Vein endothelial cell (primary cell): ENCODE measurements at places on chromosomes 16 and 17. TPM values are rescaled to one million over a fixed set of nuclear protein-coding genes. Genes with fewer than 3 reads are reported as not detected.

The LCAT gene
- 4.8 and 5.2 TPM in 2 replicates for total RNA-seq

The CHTF8 gene
- total RNA-seq, result 126 and 131 TPM in 2 replicates

The CAPNS2 gene
- 1.3 and 1.7 TPM in 2 replicates for total RNA-seq

The RNF135 gene
- total RNA-seq, result 6.8 and 9.1 TPM in 2 replicates

The SP6 gene
- 0.33 and 1.2 TPM in 2 replicates for total RNA-seq

The CCL17 gene
- total RNA-seq, result not detected in 2 replicates

The CCL1 gene
- total RNA-seq, result not detected in 2 replicates

The NF1 gene
- 36.9 and 44.1 TPM in 2 replicates for total RNA-seq

The DPEP1 gene
- 0.10 and 0.33 TPM in 2 replicates for total RNA-seq

The HCRT gene
- total RNA-seq, result not detected in 2 replicates

The ITGAX gene
- 0.65 and 1.1 TPM in 2 replicates for total RNA-seq

The NOTUM gene
- total RNA-seq, result under 0.01 and 0.76 TPM in 2 replicates

The SLC16A11 gene
- 0.48 and 0.98 TPM in 2 replicates for total RNA-seq

The PITPNM3 gene
- 1.1 and 1.3 TPM in 2 replicates for total RNA-seq

The NKD1 gene
- total RNA-seq, result under 0.01 TPM in 1 of 2 replicates, not detected in the other

The SCNN1G gene
- total RNA-seq, result 0.10 and 0.33 TPM in 2 replicates

The KCTD19 gene
- total RNA-seq, result under 0.01 and 0.33 TPM in 2 replicates

The TBC1D3 gene
- not detected in 2 replicates for total RNA-seq

The KCNH4 gene
- under 0.01 TPM in 1 of 2 replicates, not detected in the other for total RNA-seq

The AANAT gene
- total RNA-seq, result not detected in 2 replicates

The ZG16 gene
- not detected in 2 replicates for total RNA-seq

The PRKCB gene
- total RNA-seq, result under 0.01 TPM in 1 of 2 replicates, not detected in the other

The LLGL2 gene
- 3.7 and 4.6 TPM in 2 replicates for total RNA-seq

The NT5C gene
- total RNA-seq, result 31.2 and 38.9 TPM in 2 replicates

The NOG gene
- total RNA-seq, result 2.8 and 3.9 TPM in 2 replicates

The P2RX5 gene
- 0.33 and 0.38 TPM in 2 replicates for total RNA-seq

The LPO gene
- not detected in 2 replicates for total RNA-seq

The C16orf89 gene
- total RNA-seq, result under 0.01 TPM in 1 of 2 replicates, not detected in the other

The SNX20 gene
- not detected in 2 replicates for total RNA-seq

The CDC27 gene
- 118 and 150 TPM in 2 replicates for total RNA-seq

The FAM20A gene
- not detected in 2 replicates for total RNA-seq

The TMEM114 gene
- not detected in 2 replicates for total RNA-seq

The DYNLL2 gene
- 6.9 and 8.2 TPM in 2 replicates for total RNA-seq

The RASD1 gene
- total RNA-seq, result 9.8 and 16.5 TPM in 2 replicates

The CIITA gene
- 0.10 TPM in 1 of 2 replicates, not detected in the other for total RNA-seq

The SHCBP1 gene
- 10.1 and 23.8 TPM in 2 replicates for total RNA-seq

The KRTAP4-7 gene
- not detected in 2 replicates for total RNA-seq

The KRT20 gene
- not detected in 2 replicates for total RNA-seq

The KRTAP4-6 gene
- total RNA-seq, result not detected in 2 replicates

The MT1E gene
- total RNA-seq, result 95.0 and 97.3 TPM in 2 replicates

The TNP2 gene
- not detected in 2 replicates for total RNA-seq

The CDH5 gene
- total RNA-seq, result 1,229 and 1,316 TPM in 2 replicates

The SECTM1 gene
- 0.48 and 0.98 TPM in 2 replicates for total RNA-seq

The PRPSAP2 gene
- 27.1 and 33.1 TPM in 2 replicates for total RNA-seq

The NPIPB6 gene
- 1.1 TPM in 1 of 2 replicates, not detected in the other for total RNA-seq

The NAGS gene
- 6.9 and 11.7 TPM in 2 replicates for total RNA-seq

The NTN3 gene
- total RNA-seq, result under 0.01 TPM in 1 of 2 replicates, not detected in the other

The EPOP gene
- total RNA-seq, result 2.4 and 3.3 TPM in 2 replicates

The CLEC3A gene
- total RNA-seq, result not detected in 2 replicates

The PPY gene
- not detected in 2 replicates for total RNA-seq

The ZNF830 gene
- total RNA-seq, result 7.8 and 9.7 TPM in 2 replicates

The ST3GAL2 gene
- total RNA-seq, result 44.7 and 55.2 TPM in 2 replicates

The ASIC2 gene
- total RNA-seq, result not detected in 2 replicates

The MGAT5B gene
- total RNA-seq, result 2.0 and 2.2 TPM in 2 replicates
